ENCODE measurements at places on chromosomes 1 and 21. TPM values are rescaled to one million over a fixed set of nuclear protein-coding genes. Genes with fewer than 3 reads are reported as not detected.

- DNase-seq, result peak; percentile 73
These were observed 184.2 kb downstream of the ETS2 start for GRCh38 chr21:38989745-38990423.

- no peak for DNase-seq
These were observed 12.9 kb downstream of the FAAH start for GRCh38 chr1:46406881-46407608.

DNA sequence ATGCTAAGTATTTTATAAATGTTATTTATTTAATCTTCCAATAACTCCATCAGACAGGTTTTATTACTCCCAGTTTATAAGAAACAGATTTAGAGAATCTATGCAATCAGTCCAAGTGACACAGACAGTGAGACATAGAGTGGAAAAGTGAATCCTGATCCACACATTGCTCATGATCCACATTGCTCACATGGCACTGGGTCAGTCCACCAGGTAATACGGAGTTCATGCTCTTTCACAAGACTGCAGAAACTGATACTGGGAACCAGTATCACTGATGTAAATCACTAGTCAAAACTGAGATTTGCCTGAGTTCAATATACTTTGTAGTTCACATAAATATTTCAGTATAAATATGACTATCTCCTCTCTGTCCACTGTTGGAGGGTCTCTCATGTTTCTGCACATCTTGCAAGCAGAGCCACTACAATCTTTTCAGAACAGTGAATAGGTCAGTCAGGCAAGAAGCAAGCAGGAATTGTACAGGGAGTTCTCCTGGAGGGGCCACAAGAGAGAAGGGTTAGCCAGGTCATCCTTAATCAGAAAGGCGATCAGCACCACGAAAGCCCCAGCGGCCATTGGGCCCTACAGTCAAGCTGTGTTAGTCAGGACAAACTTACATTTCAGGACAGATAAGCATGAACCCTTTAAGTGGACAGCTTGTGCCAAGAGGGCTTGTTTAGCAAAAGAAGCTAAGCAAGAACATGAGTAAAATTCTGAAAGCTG, 275.4 kb upstream of the NR5A2 start:
- no peak for DNase-seq

DNA sequence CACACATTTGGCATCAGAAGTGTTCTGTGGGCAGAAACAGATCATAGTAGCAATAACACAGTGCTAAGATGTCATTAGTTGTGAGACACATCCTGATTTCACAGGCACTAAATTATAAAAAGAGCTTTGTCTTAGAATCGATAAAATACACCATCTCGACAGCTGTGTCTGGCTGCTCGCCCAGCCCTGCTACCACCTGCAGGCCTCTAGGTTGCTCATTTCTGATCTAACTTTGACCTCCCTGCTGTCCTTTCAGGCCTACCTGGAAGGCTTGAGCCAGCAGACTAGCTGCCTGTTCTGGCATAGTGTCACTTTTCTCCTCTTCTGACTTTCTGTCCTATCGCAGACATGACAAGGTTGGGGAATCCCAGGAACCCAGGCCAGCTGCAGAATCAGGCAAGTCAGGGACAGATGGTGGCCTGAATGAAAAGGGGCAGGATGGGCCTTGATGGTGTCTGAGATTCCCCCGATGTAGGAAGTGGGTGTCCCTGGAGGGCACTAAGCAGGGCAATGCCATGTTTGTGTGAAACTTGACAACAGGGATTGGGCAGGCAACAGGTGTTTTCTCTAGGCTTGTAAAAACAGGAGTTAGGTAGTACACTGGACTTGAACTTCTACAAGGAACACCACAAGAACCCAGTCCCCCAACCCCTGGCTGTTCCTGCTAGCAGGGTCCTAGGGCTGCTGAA, 66.6 kb upstream of the RHOU start:
- DNase-seq, result no peak

DNA sequence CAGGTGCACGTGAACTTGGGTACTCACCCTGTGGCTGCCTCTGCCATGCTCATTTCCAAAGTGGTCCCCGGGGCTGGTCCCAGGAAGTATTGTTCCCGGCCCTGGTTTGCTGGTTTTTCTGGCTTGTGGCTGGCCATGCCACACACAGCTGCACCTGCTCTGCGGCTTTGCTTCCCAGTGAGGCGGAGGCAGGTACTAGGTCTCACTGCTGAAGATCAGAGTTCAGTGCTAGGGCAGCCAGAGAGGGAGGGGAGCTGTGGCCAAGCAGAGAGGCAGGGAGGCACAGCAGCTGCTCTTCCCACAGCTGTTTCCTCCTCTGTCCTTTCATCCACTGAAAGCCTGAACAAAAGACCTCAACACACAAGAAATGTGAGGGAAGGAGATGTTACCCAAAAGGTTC, 30.5 kb downstream of the ENO1 start:
- no peak for DNase-seq

DNA sequence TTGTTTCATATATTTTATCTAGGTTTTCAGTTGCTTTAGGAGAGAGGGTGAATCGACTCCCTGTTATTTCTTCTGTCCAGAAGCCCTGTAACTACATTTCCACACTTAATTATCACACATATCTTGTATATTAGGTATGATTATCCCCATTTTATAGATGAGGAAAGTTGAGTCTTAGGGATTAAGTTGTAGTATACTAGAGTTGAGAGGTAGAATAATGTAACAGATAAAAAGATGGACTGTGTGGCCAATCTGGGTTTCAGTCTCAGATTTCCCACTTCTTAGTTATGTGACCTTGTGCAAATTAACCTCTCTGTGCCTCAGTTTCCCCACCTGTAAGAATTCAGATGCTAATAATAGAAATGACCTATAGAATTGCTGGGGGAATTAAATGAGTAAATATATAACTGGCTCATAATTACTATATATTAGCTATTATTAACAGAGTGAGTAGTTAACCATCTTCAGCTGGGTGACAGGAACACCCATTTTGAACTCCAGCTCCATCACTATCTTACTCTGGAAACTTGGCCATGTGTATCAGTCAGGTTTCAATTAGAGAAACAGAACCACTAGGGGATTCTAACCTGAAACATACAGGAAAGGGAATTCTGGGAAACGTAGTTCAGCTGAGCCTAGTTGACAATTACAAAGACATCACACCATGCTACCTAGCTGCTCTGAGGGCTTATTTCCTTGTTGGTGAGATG, 20.4 kb upstream of the FOXO6 start:
- no peak for DNase-seq

GRCh38 chr1:238777551-238777950, 608.8 kb upstream of the CHRM3 start:
- DNase-seq, result no peak

DNA sequence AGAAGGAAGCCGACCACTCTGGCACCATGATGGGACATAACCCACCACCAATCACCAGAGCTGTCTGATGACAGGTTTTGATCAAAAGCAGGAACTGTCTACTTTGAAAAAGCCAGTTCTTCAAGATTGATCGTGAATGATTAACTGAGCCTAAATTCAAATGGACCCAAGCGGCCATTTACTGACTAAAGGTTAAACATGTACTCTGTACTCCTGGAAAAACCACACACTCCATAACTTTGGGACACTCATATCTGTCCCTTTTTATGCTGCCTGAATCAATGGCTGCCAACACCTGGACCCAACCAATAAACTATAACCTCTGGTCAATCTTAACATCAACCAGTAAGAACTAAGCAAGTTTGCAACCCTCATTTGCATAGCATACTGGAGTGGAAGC, 206.6 kb downstream of the URB2 start:
- no peak for DNase-seq

DNA sequence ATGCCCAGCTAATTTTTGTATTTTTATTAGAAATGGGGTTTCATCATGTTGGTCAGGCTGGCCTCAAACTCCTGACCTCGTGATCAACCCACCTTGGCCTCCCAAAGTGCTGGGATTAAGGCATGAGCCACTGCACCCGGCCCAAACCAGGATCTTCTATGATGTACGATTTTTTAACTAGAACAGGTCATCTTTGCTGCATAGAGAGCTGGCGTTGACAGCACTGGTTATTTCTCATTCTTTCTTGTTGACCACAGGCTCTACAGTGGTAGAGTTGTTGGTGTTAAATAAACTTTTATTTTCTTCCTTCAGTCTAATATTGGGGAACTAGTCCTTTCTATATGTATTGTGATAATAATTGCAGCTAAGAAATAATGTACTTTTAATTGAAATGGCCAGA, 3.8 kb upstream of the MAB21L3 start:
- no peak for DNase-seq

- DNase-seq, result no peak
These were observed 16.3 kb upstream of the L1TD1 start for GRCh38 chr1:62178372-62178771.

DNA sequence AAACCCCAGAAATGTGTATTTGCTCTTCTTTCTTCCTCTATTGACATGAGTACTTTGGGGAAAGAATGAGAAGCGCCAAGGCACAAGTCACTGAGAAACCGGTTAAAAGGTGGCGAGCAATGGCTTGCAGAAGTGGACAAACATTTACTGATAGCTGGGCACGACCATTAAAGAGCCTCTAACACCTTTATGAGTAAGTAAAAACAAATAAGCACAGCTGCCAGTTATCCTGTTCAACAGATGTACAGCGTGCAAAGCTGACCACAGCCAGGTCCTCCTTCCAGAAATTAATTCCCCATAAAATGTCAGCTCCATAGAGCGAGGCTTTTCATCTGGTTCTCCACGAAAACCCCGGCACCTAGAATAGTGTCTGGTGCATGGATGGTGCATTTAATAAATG, 72.7 kb downstream of the CAPZB start:
- DNase-seq, result no peak

GRCh38 chr1:85417017-85417416, 47.9 kb downstream of the DDAH1 start:
- DNase-seq, result no peak

- no peak for DNase-seq
These were observed 16.9 kb downstream of the IKBKE start for GRCh38 chr1:206486995-206487788.

GRCh38 chr1:12038356-12039163, 19.3 kb downstream of the MIIP start:
- no peak for DNase-seq

- DNase-seq, result peak; percentile 54
These were observed 21.5 kb upstream of the SMYD2 start for GRCh38 chr1:214259353-214259977.

DNA sequence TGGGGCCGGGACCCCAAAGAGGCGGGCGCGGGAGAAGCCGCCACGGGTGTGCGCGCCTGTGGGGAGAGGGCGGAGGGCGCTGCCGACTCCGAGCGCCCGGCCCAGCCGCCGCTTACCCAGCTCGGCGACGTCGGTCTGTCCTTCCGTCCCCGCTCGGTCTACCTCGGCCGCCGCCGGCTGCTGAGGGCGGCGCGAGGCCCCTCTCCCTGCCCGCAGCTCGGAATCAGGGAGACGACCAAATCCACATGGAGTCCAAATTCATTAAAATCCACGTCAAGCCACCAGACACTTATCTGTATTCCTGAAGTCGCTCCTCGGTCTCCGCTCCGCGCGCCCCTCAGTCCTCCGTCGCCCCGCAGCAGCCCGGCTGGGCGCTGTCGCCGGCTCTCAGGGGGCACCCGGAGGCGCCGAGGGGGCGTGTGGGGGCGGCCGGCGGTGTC, 637 bp downstream of the PLXNA2 start:
- DNase-seq, result no peak

DNA sequence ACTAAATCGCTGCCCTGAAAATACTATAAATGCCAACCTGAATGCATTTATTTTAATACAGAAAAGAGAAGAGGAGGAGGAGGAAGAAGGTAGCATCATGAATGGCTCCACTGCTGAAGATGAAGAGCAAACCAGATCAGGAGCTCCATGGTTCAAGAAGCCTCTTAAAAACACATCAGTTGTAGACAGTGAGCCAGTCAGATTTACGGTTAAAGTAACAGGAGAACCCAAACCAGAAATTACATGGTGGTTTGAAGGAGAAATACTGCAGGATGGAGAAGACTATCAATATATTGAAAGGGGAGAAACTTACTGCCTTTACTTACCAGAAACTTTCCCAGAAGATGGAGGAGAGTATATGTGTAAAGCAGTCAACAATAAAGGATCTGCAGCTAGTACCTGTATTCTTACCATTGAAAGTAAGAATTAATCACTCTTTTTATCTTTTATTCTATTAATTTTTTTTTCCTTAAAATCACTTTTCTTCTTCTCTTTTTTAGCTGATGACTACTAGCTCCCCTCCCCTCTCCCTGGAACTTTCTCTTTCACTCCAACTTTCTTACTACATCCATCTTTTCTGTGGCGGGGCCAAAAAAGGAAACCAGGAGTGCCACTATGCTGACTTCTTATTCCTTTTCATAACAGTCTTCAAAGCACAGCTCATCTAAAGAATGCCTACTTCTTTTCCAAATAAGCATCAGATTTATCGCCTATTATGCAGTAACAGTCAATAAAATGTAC, 36.3 kb downstream of the FUBP1 start:
- no peak for DNase-seq

The CACHD1 gene
- total RNA-seq, result 2.8 TPM

The TMEM50A gene
- 192 TPM for total RNA-seq

The FCRL2 gene
- total RNA-seq, result not detected

The ANKRD34A gene
- under 0.01 TPM for total RNA-seq

The TINAGL1 gene
- total RNA-seq, result 273 TPM

The LRRC71 gene
- total RNA-seq, result 0.13 TPM

The OR2T10 gene
- total RNA-seq, result not detected

The FOXE3 gene
- total RNA-seq, result not detected

The GFI1 gene
- total RNA-seq, result not detected

The S100A13 gene
- total RNA-seq, result 124 TPM

The OR2T33 gene
- not detected for total RNA-seq
